H7 (cell line): ENCODE measurements at places on chromosomes 1 and 21. TPM values are rescaled to one million over a fixed set of nuclear protein-coding genes. Genes with fewer than 3 reads are reported as not detected.

CD34 gene
- total RNA-seq, result not detected in 2 replicates

RNU1-1 gene
- total RNA-seq, result under 0.01 TPM in 2 replicates

PTGFR gene
- total RNA-seq, result not detected in 2 replicates

LPAR3 gene
- 37.8 and 46.3 TPM in 2 replicates for total RNA-seq

LGR6 gene
- total RNA-seq, result 0.24 and 0.41 TPM in 2 replicates

EPHX1 gene
- total RNA-seq, result 41.6 and 52.1 TPM in 2 replicates

PTPRF gene
- total RNA-seq, result 64.1 and 79.8 TPM in 2 replicates

UBXN10 gene
- total RNA-seq, result 0.73 and 1.4 TPM in 2 replicates

IL20 gene
- total RNA-seq, result not detected in 2 replicates

PIGR gene
- 0.03 TPM in 1 of 2 replicates, not detected in the other for total RNA-seq

TSPAN1 gene
- not detected in 2 replicates for total RNA-seq

SMIM12 gene
- 39.8 and 55.4 TPM in 2 replicates for total RNA-seq

- peak; percentile 94 for DNase-seq
Observed at GRCh38 chr21:45403825-45404729, 888 bp upstream of the COL18A1 start.

- DNase-seq, result no peak
Observed at GRCh38 chr21:33968995-33969348, 53.4 kb upstream of the ATP5PO start.

DNA sequence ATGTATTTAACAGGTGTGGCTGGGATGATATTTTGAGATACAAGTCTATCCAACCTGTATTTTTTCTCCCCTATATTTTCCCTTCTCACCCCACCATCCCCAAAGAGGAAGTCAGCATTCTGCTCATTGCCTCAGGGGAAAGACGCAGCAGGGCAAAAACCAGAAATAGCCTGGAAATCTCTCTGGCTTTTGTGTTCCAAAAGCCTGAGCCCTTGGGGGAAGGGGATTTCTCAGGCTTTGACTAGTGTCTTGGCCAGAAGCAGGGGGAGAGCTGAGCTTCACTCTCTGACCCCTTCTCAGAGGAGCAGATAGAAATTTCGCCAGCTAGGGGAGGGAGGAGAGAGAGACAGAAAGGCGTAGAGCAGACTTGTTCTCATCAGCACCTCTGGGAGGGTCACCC is 244.7 kb downstream of the RRAGC start:
- DNase-seq, result no peak

DNA sequence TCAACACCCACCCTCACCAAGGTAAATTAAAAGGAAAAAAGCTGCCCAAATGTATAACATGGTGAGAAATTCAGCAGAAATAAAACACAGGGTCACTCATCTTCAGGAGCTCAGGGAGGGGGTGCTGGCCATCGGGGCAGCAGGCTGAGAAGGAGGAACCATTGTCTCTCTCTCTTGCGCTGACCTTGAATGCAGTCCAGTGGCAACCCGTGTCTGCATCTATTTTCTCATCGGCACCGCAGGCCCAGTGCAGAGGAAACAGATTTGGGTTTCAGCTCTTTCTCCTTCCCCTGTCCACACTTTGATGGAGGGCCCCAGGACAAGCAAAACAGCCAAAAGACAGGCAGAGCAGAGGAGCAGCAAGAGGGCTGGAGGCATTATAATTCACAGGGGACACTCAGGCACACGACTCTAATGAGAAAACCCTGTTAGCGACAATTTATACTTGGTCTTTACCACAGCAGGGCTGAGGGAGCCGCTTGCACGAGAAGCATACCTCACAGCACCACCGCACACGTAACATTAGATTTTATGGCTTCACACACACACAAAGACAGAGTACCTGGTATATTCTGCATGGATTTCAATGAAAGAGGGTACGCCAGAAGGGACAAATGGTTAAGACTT is 18.6 kb downstream of the MKNK1 start:
- DNase-seq, result no peak

DNA sequence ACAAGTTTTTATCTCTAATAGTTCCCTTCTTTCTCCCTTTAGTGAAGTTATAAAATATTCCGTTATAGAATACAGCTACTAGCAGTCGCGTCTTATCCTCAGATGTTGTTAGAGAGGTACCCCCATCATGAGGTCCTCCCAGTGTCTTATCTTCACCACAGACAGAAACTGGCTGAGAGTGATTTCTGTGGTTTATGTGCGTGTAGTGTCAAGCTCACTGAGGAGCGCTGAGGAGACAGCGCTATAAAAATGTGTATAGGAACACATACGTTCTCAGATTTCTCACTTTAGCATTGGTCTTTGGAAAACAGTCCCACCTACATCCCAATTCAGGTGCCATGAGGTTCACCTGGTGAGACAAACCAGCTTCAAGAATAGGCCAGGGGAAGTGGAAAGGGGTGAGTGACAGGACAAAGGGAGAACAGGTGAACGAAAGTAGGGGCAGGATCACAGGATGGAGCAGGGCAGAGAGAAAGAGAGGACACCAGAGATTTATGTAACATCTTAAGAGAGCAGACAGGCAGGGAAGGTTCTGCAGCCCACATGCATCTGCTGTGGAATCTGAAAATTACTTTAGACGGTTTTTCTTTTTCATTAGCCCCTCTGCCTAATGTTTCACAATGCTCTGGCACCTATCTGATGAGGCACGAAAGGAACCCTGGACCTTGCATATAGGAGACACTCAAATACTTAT is 2.7 kb upstream of the PLEKHO1 start:
- DNase-seq, result no peak

DNA sequence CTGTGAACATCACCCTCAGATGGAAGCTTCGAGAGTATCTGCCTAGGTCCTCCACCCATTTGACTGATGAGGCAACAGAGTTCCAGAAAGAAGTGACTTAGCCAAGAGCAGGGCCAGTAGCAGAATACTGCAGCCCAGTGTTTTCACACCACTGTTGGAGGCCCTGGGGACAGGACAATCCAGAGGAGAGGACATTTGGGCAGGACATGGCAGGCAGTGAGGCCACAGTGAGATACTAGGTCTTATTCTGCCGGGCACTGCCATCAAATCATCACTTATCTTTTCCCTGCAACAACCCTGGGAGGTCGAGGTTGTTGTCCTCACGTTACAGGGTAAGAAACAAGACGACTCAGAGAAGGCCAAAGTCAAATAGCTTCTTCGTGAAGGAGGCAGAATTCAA is 5.5 kb upstream of the FOXO6 start:
- DNase-seq, result no peak

DNA sequence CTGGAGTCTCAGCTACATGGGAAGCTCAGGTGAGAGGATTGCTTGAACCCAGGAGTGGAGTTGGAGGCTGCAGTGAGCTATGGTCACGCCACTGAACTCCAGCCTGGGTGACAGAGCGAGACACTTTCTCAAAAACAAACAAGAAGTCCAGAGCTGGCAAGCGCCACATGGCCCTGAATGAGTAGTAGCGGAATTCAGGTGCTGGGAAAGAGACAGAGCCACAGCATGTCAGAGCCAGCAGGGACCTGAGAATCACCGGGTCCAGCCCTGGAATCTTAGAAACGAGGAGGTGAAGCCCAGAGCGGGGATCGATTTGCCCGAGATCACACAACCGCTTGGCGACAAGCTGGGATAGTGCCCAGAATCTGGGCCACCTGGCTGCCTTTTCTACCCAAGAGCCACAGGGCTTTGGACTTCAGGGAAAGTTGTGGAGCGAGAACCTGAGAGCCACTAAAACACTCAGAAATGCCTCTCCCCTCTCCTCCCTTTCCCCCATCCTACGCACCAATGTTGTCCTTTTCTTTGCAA is 9.8 kb downstream of the ARL8A start:
- DNase-seq, result no peak

GRCh38 chr21:31282095-31282709 is 61.9 kb downstream of the TIAM1 start:
- DNase-seq, result no peak

GRCh38 chr1:100359139-100359538 is 6.8 kb downstream of the CDC14A start:
- DNase-seq, result no peak

GRCh38 chr1:117644696-117645311 is 39.0 kb downstream of the TENT5C start:
- DNase-seq, result no peak

DNA sequence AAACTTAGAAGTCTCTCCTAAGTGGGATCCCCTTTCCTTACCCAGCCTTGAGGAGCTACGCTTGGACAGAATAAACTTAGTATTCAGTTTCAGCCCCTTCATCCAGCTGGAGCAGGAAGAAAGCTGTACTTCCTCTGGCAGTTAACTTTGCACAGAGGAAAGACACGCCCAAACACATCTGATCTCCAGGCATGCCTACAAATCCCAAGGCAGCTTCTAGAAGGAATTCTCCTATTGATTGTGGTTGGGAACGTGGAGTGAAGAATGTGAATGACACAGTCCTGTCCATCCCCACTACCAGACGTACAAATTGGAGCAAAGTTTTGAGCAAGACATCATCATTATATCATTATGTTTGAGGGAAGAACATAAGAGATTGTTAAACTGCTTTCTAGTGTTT is 6.6 kb upstream of the AK4 start:
- DNase-seq, result no peak

DNA sequence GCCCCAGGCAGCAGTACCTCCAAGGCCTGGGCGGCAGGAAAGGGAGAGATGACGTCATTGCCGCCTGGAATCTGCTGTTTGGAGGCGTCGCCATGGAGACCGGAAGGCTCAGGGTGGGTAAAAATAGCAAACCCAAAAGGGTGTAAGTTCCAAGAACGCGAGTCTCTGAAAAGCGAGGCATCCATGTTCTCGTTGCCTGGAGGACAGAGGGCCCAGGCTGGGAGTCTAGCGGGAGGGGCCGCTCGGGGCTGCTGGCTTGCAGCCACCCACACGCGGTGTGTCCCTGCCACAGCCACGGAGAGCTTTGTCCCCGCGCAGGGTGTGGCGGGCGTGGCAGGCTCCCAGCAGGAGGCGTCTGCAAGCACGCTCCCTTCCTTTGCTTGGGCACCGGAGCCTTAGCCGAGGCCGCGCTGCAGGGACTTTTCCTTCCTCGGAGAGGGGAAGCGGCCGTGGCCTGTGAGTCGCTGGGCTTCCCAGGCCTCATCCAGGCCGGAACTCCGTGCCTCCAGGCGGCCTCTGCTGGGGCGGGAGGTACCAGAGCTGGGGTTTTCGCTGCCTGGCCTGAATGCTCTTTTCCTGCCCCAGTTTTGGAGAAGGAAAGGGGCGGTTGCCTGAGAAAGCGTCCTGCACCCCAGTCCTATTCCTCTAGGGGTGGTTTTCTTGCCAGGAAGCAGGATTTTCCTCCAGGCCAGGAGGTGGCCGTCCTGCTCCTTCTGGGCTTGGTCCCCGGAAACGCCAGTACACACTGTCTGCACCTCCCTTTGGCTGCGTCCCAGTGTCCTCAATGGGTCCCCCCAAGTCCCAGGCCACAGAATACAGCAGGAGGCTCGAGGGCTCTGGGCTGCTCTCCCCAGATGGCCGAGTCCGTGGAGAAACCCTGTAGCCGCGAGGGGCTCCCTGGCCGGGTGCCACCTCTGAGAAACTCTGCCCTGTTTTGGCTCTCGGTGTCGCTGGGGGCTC is 15.3 kb upstream of the SKI start:
- peak; percentile 97 for DNase-seq

DNA sequence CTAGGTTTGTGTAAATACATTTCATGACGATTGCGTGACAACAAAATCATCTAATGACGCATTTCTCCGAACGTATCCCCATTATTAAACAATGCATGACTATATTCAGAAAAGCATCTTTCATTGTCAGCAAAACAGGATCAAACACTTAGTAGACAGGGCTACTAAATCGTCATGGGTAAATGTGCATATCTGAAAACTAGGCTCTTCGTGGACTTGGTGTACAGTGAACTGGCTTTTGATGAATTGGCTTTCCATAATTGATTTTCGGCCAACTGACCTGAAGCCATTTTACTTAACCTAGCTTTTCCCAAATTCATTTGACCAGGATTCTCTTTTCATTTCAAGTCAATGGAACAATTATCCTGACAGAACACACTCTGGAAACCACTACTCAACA is 665.0 kb downstream of the SMYD3 start:
- DNase-seq, result no peak

- DNase-seq, result no peak
Observed at GRCh38 chr1:168762473-168762872, 33.5 kb upstream of the DPT start.

- peak; percentile 29 for DNase-seq
Observed at GRCh38 chr1:16478091-16478490, 36.0 kb downstream of the RNU1-1 start.

- peak; percentile 54 for DNase-seq
Observed at GRCh38 chr1:2566101-2567045, 10.2 kb downstream of the TNFRSF14 start.

- DNase-seq, result no peak
Observed at GRCh38 chr1:82507011-82507410, 706.3 kb downstream of the ADGRL2 start.

DNA sequence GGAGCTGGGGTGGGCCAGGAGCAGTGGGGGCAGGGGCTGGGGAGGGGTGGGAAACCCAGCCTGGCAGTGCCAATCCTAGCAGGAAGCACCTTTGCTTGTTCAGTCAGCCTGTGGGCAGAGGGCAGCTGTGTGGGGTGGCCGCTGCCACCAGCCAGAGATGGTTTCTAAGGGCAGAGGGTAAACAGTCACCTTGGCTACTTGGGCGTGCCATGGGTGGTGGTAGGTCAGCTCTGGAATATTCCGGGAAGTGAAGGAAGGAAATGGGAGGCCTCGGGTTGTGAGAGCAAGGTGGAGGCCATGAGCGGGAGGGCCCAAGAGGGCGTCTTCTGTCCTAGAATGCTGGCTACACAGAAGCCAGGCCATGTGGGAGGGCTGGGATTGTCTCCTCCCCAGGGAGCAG is 20.7 kb upstream of the WNT4 start:
- no peak for DNase-seq

GRCh38 chr1:175252561-175252960 is 60.0 kb upstream of the KIAA0040 start:
- DNase-seq, result no peak

- DNase-seq, result no peak
Observed at GRCh38 chr1:3369446-3370076, 84.9 kb upstream of the ARHGEF16 start.

GRCh38 chr1:14362331-14362730 is 236.2 kb upstream of the KAZN start:
- no peak for DNase-seq

- peak; percentile 57 for DNase-seq
Observed at GRCh38 chr1:109307274-109308021, 637 bp upstream of the MYBPHL start.

DNA sequence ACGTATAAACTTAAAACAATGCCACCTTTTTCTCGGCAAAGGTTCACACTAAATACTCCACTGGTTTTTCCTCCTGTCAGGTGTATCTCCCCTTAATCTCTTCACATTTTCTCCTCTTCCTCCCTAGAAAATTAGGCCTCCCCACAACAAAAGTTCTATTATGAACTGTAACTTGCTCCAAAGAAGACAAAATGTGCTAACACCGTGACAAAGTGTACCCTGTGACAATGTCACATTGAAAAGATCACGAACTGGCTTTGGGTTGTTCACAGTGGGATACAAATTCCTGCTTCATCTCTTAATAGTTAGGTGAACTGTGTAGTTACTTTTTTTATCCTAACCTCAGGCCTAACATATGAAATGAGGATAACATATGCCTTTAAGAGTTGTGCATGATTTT is 6.0 kb downstream of the NUCKS1 start:
- no peak for DNase-seq
